ENCODE measurements at places on chromosomes 1 and 21. TPM values are rescaled to one million over a fixed set of nuclear protein-coding genes. Genes with fewer than 3 reads are reported as not detected.

DNA sequence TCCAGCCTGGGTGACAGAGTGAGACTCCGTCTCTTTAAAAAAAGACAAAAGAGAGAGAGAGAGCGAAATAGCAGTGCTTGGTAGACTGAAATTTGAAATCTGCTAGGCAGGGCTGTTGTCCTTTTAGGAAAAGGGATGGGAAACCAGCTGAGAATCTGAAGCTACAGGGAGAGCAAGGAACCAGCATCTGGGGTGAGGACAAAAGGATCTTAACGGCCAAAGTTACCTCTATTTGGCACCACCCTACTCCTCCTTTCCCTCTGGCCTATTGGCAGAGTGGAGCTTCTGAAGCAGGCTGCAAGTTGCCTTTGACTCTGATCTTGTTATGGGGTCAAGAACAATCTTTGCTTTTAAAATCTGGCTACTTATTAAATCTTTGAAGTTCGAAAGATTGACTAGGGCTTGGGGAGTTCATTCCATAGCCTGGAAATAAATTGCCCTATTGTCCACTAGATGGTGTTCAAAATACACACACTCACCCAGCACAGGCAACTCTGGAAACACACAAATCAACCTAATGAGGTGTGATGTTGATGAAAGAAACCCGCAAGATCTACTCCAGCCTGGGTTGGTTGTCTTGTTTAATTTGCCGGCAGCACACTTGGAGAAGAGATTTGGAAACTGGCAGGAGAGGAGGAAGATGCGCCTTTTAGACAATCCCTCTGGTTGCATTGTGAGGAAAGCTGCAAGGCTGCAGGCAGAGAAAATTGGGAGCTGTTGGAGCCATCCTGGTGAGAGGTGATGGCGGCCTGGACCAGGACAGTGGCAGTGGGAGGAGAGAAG, 16.5 kb upstream of the PARP1 start:
- H3K27me3 ChIP-seq = peaks cover 6% of the 10 kb centered on the region
- H3K27ac ChIP-seq = no peak overlapping the region
- H3K4me3 ChIP-seq = no peak overlapping the region
- no peaks in the 10 kb centered on the region for H3K36me3 ChIP-seq
- no peak for DNase-seq

DNA sequence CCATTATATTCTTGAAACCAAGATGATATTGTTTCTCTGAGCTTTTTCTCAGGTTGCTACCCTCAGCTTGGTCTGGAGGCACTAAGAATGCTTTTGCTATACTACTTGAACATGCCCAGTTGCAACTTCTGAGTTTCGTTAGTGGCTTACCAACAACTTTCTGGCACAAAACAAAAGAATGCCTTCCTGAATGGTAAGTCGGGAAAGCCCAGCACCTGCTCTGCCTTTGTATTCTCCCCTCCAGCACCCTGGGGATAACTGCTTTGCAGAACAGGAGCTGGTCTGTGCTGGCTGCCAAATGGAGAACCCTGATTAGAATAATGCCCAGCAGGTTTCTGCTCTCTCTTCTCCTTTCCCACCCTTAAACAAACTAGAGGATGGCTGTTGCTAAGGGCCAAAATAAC, 149.3 kb downstream of the TGFB2 start:
- peaks cover 24% of the 10 kb centered on the region for H3K4me1 ChIP-seq
- H3K27ac ChIP-seq = no peak overlapping the region
- H3K36me3 ChIP-seq = no peaks in the 10 kb centered on the region
- H3K4me3 ChIP-seq = no peak overlapping the region
- no peaks in the 10 kb centered on the region for H3K27me3 ChIP-seq

DNA sequence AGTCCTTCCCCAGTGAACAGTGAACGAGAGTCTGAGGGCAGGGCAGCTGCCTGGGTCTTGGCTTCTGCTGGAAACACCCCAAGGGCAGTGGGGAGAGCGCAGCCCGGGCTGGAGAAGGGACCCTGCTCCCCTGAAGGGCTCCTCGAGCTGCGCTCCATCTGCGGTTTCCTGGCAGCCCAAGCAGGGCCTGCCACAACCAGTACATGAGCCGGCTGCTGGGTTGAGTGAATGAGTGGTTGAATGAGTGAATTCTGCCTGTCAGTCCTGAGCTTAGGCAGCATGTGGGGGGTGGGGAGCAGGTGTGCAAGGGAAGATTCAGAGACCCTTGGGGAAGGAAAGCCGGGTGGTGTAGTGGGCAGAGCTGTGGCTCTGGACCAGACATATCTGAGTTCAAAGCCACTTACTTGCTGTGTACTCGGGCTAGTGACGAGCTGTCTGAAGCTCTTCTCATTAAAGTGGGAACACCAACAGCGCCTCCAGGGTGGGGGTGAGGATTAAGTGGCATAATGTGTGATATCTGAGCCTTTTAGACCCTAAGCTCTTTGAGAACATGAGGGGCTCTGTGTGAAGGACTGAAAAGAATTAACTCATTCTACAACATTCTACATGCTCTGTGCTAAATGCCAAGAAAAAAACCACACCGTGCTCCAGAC, 3.7 kb downstream of the OPRD1 start:
- H3K27ac ChIP-seq = no peak overlapping the region
- H3K27me3 ChIP-seq = peaks cover 64% of the 10 kb centered on the region
- no peak for DNase-seq

The NBPF4 gene
- total RNA-seq = not detected

DNA sequence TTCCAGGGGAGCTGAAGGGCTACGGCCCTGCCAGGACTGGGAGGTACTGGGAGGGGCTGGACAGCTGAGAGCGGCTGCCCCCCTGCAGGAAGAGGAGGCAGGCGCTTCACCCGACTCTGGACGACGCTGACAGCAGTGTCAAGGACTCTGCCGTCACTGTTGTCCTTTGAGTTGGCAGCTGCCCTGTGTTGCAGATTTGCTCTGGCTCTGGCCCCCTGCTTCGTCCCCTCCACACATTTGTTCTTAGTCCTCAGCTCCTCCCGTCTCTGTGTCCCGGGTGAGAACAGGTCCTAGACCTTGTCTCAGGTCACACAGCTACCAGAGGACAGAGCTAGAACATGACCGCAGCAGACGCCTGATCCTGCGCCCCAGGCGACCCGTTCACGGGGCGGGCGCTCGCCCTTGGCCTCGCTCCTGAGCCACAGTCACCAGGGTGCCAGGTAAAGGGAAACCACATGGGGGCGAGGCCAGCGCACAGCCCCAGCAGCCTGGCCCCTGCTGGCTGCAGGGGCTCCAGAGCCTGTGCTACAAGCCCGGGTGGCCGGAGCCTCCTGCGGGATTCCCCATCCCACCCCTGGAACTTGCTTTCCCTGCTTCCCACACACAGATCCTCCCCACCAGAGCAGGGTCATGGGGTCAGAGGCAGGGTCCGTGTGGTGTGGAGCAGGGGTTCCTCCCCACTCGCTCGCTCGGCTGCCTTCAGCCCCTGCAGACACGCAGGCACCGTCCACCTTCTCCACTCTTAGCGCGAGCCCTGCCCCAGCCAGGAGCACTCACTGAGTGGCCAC, 10.7 kb upstream of the NPHP4 start:
- H3K4me1 ChIP-seq = peaks cover 7% of the 10 kb centered on the region
- H3K27ac ChIP-seq = no peak overlapping the region
- no peak for DNase-seq
- H3K4me3 ChIP-seq = no peak overlapping the region
- H3K36me3 ChIP-seq = no peaks in the 10 kb centered on the region

The SMCP gene
- total RNA-seq = not detected

DNA sequence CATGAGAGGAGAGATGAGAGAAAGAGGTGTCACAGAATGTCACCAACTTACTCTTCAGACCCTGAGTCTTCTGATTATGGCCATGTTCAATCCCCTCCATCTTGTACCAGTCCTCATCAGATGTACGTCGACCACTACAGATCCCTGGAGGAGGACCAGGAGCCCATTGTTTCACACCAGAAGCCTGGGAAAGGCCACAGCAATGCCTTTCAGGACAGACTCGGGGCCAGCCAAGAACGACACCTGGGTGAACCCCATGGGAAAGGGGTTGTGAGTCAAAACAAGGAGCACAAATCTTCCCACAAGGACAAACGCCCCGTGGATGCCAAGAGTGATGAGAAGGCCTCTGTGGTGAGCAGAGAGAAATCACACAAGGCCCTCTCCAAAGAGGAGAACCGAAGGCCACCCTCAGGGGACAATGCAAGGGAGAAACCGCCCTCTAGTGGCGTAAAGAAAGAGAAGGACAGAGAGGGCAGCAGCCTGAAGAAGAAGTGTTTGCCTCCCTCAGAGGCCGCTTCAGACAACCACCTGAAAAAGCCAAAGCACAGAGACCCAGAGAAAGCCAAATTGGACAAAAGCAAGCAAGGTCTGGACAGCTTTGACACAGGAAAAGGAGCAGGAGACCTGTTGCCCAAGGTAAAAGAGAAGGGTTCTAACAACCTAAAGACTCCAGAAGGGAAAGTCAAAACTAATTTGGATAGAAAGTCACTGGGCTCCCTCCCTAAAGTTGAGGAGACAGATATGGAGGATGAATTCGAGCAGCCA, 8.0 kb downstream of the ELOA start:
- H3K4me3 ChIP-seq = no peak overlapping the region
- peaks cover 23% of the 10 kb centered on the region for H3K36me3 ChIP-seq
- DNase-seq = peak; percentile 27
- H3K27me3 ChIP-seq = no peaks in the 10 kb centered on the region
- peak overlapping the region; percentile 49 for H3K27ac ChIP-seq
- H3K4me1 ChIP-seq = peaks cover 2% of the 10 kb centered on the region

Data from progenitor cell of endocrine pancreas (in vitro differentiated cells).